OCI-M1 (cell line): ENCODE measurements at places on chromosomes 6 and 20.

DNA sequence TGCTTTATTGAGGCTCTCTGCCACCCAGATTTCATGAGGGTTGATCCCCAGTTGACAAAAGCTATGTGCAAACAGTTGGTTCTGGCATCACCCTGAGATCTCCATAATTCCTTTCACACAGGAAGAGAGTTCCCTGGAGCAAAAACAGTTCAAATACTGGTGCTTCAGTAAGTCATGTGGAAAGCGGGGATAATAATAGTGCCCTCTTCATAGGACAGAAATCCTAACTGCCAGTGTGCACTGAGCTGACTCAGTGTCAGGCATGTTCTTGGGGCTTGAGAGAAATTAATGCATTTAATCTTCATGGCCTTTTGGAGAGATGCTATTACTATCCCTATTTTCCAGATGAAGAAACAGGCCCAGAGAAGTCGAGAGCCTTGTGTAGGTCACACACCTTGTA lies 7.9 kb upstream of the SLC52A3 start:
- DNase-seq: no peak

DNA sequence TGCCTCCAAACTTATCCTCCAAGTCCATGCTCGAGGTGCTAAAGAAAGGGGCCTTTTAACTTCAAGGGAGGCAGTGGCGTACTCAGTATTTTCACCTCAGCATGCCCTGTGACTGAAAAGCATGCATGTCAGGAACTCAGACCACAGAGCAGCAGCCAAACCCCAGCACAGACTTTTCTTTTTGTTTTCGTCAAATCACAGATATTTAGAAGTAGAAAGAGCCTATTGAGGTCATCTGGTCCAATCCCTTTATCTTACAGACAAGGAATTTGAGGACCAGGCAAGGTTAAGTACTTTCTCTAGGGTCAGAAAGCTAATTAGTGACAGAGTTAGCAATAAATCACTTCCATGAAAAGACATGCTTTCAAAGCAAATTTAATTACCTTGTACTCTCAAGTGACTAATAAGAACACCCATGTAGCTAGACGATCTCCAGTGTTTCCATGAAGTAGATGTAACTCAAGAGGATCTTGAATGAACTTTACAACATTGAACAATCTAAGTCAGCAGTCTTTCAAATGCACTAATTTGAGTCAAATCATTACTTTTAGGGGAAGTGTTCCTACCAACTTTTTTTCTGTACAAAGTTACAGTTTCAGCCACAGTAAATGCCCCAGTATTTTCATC lies 35.9 kb downstream of the MOXD1 start:
- no peak for DNase-seq

- peak; percentile 81 for DNase-seq
Observed at GRCh38 chr20:44215125-44215524, 4.6 kb upstream of the OSER1 start.

DNA sequence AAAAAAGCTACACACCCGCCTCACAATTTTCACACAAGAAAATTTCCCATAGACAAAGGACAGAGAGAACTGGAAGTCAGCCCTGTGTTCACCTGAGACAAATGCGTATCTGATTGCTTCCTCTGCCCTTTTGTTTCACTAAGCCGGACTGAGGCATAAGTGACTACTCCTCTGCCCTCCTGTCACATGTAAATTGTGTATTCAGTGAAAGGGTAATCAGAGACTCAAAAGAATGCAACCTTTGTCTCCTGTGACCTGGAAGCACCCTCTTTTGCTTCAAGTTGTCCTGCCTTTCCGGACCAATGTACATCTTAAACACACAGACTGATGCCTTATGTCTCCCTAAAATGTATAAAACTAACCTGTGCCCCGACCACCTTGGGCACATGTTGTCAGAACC lies 483.8 kb upstream of the EYS start:
- no peak for DNase-seq

DNA sequence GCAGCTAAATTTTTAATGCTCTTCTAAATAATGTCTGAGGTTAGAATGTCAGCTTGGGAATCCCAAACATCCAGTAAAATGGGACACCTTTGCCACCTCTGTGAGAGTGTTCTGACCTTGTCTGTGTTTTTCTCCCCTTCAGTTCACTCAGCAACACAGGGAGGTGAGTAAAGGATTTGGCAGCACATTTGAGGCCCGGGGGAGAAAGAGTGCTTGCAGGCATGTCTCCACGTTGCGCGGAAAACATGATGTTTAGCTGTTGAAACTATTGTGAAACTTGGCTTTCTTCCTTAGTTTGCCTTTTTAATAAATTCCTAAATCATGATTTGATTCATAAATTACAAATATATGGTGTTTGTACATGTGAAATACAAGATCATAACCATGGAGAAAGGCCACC lies 707.8 kb upstream of the FLRT3 start:
- no peak for DNase-seq

GRCh38 chr6:52931351-52931750 lies 21.9 kb upstream of the GSTA3 start:
- no peak for DNase-seq

GRCh38 chr20:51651921-51652549 lies 109.5 kb upstream of the NFATC2 start:
- no peak for DNase-seq

- DNase-seq: no peak
Observed at GRCh38 chr6:113620386-113620785, 236.8 kb upstream of the MARCKS start.

DNA sequence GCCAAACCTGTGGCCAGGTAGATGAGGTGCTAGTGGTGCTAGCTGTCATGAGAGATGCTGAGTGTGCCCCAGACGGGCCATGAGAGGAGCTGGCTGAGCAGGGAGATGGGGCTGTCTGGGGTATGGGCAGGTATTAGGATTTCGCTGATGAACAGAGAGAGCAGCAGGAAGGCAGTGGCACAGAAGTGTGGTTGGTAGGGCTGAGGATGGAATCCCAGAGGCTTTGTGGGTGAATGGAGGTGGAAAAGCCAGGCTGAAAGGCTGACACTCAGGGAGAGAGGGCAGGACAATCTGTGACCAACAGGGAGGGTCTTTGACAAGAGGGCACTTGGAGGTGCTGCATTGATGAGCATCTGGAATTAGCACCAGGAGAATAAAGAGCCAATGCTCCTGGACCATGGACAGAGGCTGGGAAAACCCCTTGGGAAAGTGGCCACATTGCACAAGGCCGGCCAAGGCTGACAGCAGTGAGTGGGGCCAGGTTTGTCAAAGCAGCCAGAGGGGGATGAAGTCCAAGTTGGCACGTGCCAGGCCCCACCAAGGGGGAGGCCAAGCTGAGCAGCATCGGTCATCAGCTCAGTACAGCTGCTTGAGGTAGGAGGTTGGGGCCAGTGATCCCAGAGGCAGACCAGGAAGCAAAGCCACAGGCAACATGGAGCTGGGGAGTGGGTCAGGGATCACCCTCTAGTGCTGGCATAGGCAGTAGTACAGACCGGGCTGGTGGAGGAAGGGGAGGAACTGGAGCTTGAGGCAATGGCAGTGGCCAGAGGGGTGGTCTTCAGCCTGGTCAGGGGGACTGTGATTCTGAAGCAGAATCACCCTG lies 19.7 kb upstream of the SGK2 start:
- DNase-seq: no peak

DNA sequence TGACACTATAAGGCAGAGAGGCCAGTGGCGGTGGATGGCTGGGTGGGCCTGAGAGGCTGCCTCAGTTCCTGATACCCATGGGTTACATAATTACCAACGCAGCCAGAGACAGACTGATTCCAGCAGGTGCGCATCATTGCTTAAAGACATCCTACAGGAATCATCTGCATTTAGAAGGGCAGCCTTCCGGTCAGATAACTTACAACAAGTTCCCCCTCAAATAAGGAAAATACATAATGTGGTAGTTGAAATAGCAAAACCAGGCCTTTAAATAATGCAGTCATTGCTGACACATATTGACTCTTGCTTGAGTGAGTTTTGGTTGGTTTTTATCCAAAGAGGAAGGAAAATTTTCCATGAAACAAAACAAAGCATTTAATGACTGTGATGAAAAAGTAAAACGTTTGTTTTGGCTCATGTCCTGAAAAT lies 81.9 kb downstream of the SIM1 start:
- DNase-seq: no peak

DNA sequence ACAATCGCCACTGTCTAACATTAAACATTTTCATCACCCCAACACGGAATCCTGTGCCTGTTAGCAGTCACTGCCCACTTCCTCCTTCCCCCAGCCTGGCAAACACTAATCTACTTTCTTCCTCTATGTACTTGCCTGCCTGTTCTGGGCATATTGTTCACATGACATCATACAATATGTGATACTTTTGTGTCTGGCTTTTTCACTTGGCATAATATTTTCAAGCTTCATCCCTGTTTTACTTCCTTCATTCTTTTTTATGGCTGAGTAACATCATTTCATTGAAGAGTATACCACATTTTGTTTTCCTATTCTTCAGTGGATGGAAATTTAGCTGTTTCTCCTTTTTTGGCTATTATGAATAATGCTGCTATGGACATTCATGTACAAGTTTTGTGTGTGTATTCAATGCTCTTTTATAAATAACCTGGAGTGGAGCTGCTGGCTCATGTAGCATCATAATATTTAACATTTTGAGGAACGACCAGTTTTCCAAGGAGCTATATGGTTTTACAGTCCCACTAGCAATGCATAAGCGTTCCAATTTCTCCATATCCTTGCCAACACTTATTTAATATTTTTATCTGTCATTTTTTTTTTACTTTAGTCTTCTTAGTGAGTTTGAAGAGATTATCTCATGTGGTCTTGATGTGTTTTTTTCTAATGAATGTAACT lies 360.1 kb downstream of the HDGFL1 start:
- DNase-seq: peak; percentile 29

- no peak for DNase-seq
Observed at GRCh38 chr6:146111881-146112450, 83.1 kb downstream of the GRM1 start.

DNA sequence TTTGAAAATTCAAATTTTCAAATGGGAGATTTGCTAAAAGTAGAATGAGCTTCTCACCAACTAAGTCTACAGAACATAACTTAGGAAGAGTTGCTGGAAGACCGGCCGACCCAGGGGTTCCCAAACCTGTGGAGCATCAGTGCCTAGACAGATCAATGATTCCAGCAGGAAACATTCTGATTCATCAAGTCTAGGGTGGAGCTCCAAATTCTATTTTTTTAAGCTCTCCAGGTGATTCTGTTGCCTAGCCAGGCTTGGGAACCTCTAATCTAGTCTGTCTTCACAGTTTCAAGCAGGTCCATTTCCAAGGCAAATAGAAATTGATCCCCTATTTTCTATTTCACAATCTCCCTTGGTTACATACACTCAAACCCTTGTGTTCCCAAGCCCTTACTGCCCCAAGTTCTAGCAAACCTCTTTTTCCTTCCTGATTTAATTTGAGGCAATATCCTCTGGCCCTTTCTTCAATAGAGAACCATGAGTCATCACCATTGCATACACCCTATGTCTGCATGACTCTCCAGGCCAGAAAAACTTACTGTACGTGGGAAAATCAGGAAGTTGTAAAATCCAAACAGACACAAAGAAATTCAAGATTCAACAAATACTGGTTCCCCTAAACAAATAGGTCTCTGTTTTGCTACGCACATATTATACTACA lies 8.9 kb downstream of the ATXN1 start:
- peak; percentile 50 for DNase-seq

- DNase-seq: peak; percentile 73
Observed at GRCh38 chr6:44133003-44133931, 5.9 kb downstream of the TMEM63B start.

GRCh38 chr6:170048615-170049256 lies 242.1 kb downstream of the DLL1 start:
- DNase-seq: peak; percentile 41

GRCh38 chr6:34201455-34202107 lies 35.1 kb upstream of the HMGA1 start:
- DNase-seq: no peak

DNA sequence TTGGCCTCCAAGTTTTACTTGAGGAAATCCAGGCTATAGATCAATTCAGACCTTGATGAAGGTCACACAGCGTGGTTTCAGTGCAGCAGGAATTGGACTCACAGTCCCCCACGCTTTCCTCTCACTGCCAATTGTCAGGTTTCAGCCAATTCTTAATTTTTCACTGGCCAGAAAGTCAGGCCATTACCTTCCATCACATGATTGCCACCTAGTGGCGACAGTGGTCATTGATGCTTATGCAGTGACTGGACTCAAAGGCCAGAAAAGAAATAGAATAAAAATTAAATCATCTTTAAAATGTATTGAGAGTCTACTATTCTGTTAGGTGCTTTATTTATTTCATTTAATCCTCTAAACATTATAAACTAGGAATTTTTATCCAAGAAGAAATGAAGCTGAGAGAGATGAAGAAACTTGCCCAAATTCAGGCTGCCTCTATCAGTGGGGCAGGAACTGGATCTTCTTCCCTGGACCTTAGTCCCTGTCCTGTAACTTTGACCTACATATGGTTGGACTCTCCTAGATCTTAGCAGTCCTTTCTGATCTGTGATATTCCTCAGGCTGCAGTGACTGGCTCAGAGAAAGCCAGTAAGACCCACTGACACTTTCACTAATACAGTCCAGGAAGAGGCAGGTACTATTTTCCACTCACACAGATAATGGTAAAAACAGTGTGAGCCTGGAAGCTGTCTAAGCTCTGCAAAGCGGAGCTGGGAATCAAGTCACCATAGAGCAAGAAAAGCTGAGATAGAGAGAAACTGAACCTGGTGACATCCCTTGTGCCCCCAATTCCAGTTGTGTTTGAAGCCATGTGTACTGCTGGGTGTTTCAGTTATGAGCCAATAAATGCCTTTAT lies 133.3 kb downstream of the ELOVL4 start:
- peak; percentile 93 for DNase-seq

DNA sequence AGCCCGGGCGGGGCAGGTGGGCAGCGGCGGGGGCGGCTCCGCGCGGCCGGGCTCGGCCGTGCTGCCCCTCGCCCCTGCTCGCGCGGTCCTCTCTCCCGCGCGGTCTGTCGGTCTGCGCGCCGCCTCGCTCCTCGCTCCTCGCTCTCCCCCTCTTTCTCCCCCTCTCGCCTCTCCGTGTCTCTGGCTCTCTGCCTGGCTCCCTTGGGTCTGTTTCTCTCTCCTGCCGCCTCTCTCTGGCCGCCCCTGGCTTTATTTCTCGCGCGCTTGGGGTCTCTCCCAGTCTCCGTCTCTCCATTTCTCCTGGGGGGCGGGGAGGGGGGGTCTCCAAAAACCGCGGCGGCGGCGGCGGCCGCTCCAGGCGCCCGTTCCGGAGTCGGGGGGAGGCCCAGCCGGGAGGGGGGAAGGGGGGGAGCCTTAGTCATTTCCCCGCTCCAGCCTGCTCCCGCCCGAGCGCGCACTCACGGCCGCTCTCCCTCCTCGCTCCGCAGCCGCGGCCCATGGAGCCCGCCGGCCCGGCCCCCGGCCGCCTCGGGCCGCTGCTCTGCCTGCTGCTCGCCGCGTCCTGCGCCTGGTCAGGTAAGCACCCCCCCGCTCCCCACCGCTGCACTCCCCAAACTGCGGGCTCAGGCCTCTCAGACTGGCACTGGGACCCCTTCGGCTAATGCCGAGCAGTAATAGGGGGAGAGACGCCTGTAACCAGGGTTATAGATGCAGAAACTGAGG lies at the start of gene SIRPA:
Gene SIRPA (plus strand): TSS at position 457 of the 723 bp plus-strand sequence. CDS start 41 bp downstream, at position 498.
- DNase-seq: peak; percentile 72
